GM12892 (cell line): ENCODE measurements at places on chromosomes 13 and 19.

DNA sequence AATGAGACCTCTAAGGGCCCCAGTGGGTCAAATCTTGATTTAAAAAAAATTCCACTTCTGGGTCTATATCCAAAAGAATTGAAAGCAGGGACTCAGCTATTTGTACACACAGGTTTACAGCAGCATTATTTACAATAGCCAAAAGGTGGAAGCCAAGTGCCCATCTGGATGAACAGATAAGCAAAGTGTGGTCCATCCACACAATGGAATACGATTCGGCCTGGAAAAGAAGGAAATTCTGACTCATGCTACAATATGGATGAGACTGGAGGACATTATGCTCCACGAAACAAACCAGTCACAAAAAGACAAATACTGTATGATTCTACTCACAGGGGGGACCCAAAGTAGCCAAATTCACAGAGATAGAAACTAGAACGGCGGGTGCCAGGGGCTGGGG lies 76.7 kb downstream of the CACNA1A start:
- no peak for DNase-seq

DNA sequence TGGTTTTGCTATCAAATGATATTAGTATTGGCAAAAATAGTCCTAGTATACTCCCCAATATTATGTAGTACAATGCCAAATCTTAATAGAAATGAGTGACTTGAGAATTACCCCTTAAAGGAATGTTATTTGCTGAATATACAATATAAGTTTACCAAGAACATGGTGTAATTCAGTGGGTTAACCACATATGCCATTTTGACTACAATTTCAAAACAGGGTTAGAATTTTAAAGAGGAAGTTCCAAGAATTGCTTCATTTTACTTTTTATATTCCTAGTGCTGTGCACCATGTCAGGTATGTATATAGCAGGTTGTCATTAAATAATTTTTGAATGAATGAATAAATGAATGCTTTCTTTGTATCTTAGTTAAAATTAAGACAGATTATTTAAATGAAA lies 66.3 kb downstream of the LMO7 start:
- DNase-seq = no peak

DNA sequence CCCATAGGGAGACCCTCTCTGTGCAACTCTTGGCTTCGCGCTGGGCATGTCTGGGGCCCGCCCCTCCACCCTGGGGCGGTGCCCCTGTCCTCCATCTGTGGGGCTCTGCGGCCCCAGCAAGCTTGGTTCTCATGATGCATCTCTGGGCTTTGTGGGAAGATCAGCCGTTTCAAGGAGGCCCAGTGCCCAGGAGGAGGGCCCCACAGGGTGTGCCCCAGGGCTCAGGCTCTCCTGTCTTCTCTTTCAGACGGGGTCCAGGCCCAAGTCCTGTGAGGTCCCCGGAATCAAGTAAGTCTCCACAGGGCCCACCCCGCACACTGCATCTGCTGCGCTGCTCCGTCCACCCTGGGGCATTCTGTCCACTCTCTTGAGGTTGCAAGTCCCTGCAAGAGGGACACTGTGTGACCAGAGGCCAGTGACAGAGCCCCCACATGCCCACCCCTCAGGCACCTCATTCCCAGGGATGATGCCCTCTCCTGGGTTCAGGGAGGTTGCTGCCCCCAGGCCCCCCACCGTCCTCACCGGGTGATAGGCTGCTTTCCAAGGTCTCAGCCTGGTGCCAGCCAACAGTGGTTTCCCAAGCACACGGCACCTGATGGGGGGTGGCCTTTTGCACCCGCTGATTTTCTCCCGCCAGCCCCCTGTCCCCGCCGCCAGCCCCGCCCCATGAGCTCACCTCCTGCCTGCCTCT lies 31.7 kb downstream of the COMP start:
- no peak for DNase-seq

DNA sequence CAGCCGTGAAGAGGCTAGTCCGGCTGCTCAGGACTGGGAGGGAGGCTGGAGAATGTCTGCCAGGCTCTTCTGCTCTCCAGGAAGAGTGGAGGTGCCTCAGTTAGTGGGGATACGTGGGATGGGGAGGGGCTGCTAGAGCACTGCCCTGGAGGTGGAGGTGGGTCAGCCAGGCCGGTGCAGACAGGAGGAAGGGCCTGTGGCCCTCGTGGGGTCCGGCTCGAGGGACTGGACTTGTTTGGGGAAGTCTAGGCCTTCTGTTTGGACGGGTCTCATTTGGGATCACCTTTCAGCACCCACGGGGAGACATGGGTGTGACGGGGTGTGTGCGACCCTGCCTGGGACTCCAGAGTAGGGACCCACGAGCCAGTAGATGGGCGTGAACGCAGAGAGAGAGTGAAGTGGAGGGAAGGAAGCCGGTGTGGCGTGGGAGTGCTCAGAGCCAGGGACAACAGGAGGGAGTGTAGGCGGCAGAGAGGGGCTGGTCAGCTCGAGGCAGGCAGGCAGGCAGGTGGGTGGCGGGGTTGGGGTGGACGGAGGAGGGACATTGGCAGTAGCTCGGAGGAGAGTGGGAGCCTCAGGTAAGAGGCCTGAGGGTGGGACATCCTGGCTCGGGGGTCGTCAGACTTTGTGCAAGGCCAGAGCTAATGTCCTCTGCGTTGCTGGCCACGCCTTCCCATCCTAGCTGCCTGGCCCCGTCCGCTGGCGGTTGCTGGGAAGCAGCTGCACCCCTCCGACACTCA lies 11.5 kb downstream of the EPN1 start:
- no peak for DNase-seq

DNA sequence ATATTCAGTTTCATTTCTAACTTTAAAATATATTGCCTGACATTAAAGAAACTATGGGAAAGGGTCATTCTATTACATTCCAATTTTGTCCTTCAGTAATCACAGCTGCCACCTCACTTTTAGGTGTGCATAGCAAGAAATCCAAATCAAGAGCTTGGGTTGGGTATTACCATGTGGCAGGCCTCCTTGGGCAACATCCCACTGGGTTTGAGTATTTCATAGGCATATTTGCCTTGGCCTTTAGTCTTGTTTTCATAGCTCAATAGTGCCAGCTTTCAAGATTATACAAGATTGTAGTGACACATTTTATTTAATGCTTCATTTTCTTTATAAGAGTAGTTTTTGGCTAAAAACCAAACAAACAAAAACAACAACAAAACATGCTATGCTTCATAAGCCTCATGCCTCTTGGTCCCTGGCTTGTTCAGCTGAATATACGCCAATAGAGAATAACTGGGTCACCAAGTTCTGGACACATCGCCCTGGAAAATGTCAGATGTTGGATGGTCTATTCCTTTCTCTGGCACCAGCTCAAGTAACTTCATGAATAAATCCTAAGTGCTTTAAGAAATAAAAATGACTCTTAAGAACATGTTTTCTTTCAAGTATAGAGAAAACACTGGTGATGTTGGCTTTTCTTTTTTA lies 167.4 kb upstream of the STARD13 start:
- no peak for DNase-seq

GRCh38 chr19:18429717-18430416 lies 8.1 kb downstream of the ISYNA1 start:
- DNase-seq = no peak

DNA sequence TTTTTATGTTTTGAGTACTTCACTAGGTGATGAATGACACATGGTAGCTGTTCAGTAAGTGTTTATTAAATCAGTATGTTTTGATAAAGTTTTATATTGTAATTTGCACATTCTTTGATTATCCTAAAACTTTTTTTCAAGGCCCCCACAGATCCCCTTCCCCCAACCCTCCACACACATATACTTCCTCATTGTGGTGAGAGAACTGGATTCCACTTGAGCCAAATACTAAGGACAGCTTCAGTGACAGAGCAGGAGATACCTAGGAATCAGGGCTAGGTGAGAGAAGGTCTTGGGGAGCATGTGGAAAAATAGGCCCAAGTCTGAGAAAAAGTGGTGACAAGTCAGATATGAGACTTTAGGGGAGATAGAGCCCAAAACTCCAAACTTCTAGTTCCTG lies 174.6 kb downstream of the TDRD3 start:
- no peak for DNase-seq

DNA sequence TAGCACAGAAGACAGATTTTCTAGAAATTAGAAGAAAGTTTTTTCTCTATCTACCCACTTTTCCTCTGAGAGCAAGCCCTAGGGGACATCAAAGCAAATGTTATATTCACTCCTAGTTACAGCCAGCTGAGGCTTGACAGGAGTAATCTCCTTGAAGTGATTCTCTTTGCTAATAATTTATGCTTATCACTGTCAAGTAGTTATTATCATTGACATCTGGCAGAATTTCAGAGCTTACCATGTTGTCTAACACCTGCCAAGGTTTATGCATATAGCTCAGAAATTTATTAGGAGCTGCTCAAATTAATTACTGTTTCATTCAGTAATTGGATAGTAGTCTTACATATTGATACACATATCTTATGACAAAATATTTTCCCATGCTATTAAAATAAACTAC lies 465.9 kb upstream of the ATXN8OS start:
- no peak for DNase-seq

DNA sequence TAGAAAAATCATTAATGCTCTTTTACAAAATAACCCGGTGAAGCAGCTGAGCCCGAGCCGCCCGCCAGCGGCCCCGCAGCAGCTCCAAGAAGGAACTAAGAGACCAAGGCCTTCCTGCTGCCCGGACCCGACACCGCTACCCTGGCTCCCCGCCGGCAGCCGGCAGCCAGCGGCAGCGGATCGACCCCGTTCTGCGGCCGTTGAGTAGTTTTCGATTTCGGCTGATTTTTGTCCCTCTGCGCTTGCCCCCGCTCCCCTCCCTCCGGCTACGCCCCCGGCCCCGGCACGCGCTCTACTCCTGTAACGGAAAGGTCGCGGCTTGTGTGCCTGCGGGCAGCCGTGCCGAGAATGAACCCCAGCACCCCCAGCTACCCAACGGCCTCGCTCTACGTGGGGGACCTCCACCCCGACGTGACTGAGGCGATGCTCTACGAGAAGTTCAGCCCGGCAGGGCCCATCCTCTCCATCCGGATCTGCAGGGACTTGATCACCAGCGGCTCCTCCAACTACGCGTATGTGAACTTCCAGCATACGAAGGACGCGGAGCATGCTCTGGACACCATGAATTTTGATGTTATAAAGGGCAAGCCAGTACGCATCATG lies at the start of gene PABPC3:
Gene PABPC3, plus strand, starts transcription at position 286 of the 603 bp plus-strand sequence. Its CDS starts 63 bp downstream, at position 349.
- no peak for DNase-seq

- no peak for DNase-seq
These were observed at the start of gene CLC for GRCh38 chr19:39737891-39738290. Gene CLC, minus strand, starts transcription at chr19:39738029. Its CDS starts 77 bp downstream, at chr19:39737952.

DNA sequence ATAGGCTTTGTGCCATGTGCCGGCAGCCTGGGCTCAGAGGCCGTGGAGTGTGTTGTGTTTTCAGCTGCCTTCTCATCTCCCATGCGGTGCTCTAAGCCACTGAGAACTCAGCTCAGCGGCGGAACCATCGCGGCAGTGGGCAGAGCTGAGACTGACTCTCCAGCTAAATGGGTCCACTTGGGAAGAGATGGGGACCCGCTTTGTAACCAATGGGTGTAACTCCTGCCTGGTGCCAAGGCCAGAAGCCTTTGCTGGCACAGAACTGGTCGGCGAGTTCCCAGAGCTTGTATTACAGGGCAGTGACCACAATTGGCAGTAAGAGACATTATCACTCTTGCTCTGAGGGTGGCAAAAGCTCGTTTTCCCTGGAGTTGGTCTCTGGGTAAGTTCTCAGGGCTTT lies 183.0 kb downstream of the STK24 start:
- no peak for DNase-seq

DNA sequence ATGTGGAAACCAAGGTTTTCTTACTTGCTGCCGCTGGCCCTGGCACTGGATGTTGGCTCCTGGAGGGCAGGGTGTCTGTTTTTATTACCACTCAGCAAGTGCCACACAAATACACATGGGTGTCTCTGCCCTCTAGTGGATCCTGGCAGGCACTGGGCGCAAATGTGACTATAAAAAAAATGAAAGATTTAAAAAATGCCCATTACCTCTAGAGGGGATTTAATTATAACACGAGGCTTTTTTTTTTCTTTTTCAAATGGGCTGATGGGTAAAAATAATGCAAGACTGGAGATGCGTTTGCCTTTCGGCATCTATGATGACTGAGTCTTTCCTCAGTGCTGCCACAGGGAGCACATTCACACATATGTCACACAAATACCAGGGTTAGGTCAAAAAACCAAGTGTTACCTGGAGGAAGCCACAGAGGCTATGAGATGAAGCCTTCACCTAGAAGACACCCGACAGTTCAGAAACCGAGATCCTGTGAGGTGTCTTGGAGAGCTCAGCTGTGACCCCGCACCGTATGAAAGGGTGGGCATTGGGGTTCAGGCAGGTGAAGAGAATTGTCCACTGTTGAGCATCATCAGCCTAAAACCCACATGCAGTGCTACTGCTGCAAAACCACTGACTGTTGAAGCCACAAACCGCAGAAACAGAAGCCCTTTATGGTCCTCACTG lies 25.7 kb downstream of the CHAMP1 start:
- no peak for DNase-seq

DNA sequence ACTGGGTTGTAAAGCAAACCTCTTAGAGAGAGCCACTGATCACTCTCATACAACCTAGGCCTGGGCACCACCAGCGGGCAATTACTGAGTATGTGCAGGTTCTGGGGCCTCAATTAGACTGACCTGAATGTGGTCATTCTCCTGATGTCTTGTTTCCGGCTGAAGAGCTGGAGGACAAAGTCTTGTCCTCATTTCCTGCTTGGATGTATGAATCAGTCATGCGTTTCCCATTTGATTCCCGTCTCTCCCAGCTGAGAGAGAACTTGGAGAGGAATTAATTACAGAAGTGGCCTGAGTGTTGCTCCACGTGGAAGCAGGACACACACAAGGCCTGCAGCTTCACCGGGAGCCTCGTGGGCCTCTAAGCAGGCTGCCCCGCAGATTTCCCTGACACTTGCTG lies 799.3 kb upstream of the ARGLU1 start:
- DNase-seq = no peak

- no peak for DNase-seq
These were observed 21.4 kb upstream of the LILRA2 start for GRCh38 chr19:54551950-54552912.

DNA sequence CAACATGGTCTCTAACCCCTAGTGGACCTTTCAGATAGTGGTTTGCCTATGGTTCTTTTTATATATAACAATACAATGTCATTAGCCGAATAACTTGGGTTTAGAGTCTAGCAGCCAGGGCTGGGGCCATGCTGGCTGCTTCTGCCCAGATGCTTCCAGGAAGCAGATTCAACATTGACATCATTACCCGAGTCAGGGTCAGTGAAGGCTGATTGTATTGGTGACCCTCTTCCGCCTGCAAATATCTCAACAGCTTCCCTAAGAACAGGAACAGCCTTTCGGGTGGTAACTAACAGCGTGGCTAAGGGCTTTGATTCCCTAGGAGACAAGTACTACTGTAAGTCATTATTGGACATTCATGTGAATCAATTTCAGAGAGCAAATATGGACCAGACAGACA lies 476.4 kb downstream of the UQCRFS1 start:
- no peak for DNase-seq

- DNase-seq = peak; percentile 45
These were observed 759 bp downstream of the RB1 start for GRCh38 chr13:48304143-48304876.

GRCh38 chr13:76336889-76337844 lies 549.0 kb downstream of the KCTD12 start:
- no peak for DNase-seq

GRCh38 chr19:13005861-13006370 lies 10.6 kb downstream of the NFIX start:
- DNase-seq = no peak

GRCh38 chr13:30355384-30355699 lies 48.0 kb upstream of the KATNAL1 start:
- peak; percentile 43 for DNase-seq

- DNase-seq = no peak
These were observed 175.0 kb downstream of the STK24 start for GRCh38 chr13:98401934-98402333.

GRCh38 chr19:5641171-5641570 lies 18.3 kb downstream of the SAFB start:
- no peak for DNase-seq

- DNase-seq = no peak
These were observed 1.1 kb downstream of the RPL21 start for GRCh38 chr13:27252467-27252866.
